Placental epithelial cell (primary cell): ENCODE measurements at places on chromosomes 7 and 10. TPM values are rescaled to one million over a fixed set of nuclear protein-coding genes. Genes with fewer than 3 reads are reported as not detected.

Gene SERPINE1
- 183 and 2,094 TPM in 2 replicates for total RNA-seq

Gene RBP4
- total RNA-seq = 0.79 and 2.2 TPM in 2 replicates

Gene CALML3
- total RNA-seq = not detected in 2 replicates

Gene IL2RA
- total RNA-seq = 0.39 TPM in 1 of 2 replicates, not detected in the other

Gene TRPV5
- total RNA-seq = under 0.01 TPM in 1 of 2 replicates, not detected in the other

Gene CUBN
- 0.43 and 0.79 TPM in 2 replicates for total RNA-seq

Gene FAM24B
- 2.6 and 2.7 TPM in 2 replicates for total RNA-seq

Gene FXYD4
- total RNA-seq = not detected in 2 replicates

Gene FAM237B
- not detected in 2 replicates for total RNA-seq

Gene C10orf105
- not detected in 2 replicates for total RNA-seq

Gene TMEM236
- total RNA-seq = 0.39 and 0.43 TPM in 2 replicates

Gene ZNF107
- total RNA-seq = 5.2 and 5.9 TPM in 2 replicates

Gene OR2A42
- total RNA-seq = not detected in 2 replicates

Gene CYP2E1
- 0.54 and 1.6 TPM in 2 replicates for total RNA-seq

Gene VWDE
- total RNA-seq = 0.11 TPM in 1 of 2 replicates, not detected in the other

Gene VWA2
- total RNA-seq = under 0.01 TPM in 1 of 2 replicates, not detected in the other

Gene VPS37D
- total RNA-seq = 0.87 and 2.7 TPM in 2 replicates

Gene TMEM26
- under 0.01 TPM in 1 of 2 replicates, not detected in the other for total RNA-seq

Gene FAM24A
- not detected in 2 replicates for total RNA-seq

Gene DRGX
- total RNA-seq = not detected in 2 replicates

Gene PAPOLB
- not detected in 2 replicates for total RNA-seq

Gene ABCA13
- total RNA-seq = under 0.01 TPM in 1 of 2 replicates, not detected in the other

Gene PGAM2
- total RNA-seq = not detected in 2 replicates

Gene SPDYE9
- not detected in 2 replicates for total RNA-seq

Gene UNCX
- total RNA-seq = not detected in 2 replicates

Gene PLXNA4
- 0.33 and 0.39 TPM in 2 replicates for total RNA-seq

Gene ELN
- 0.22 and 0.39 TPM in 2 replicates for total RNA-seq

Gene COL1A2
- 2,449 and 6,824 TPM in 2 replicates for total RNA-seq

Gene CAMK2B
- not detected in 2 replicates for total RNA-seq

Gene RBP3
- not detected in 2 replicates for total RNA-seq

Gene PCLO
- total RNA-seq = 2.0 and 2.1 TPM in 2 replicates

Gene TYW1B
- 0.54 and 1.6 TPM in 2 replicates for total RNA-seq

Gene MMP21
- 0.11 TPM in 1 of 2 replicates, not detected in the other for total RNA-seq

Gene CTBP2
- 136 and 140 TPM in 2 replicates for total RNA-seq

Gene CALCR
- not detected in 2 replicates for total RNA-seq

Gene ARHGEF35
- 0.11 and 6.3 TPM in 2 replicates for total RNA-seq

Gene CADPS2
- total RNA-seq = 70.1 and 484 TPM in 2 replicates

Gene ODAD2
- total RNA-seq = under 0.01 TPM in 1 of 2 replicates, not detected in the other

Gene GBX1
- not detected in 2 replicates for total RNA-seq

Gene OR2A14
- total RNA-seq = not detected in 2 replicates

Gene ASB10
- not detected in 2 replicates for total RNA-seq

Gene GLCCI1
- total RNA-seq = 33.3 and 71.5 TPM in 2 replicates

Gene FFAR4
- not detected in 2 replicates for total RNA-seq
